ENCODE measurements at places on chromosomes 2 and 18.

DNA sequence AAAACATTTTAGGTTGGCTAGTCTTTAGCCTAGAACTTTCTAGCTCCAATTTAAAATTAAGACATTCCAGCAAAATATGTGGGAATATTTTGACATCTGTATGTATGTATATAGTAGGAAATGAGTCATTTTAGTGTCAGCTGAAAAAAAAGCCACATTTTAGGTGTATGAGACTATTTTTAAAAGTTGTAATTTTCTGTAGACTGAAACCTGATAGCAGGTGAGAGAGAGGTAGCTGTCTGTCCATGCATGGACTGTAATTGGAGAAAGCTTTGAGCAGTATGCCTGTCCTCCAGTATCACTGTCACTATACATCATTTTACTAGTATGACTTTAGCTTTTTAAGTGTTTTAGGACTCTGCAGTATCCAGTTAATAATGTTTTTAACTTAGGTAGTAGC lies 26.1 kb upstream of the PPP1R1C start:
- no peak overlapping the region for H3K4me3 ChIP-seq
- H3K4me1 ChIP-seq = peaks cover 9% of the 10 kb centered on the region
- DNase-seq = no peak
- no peak overlapping the region for H3K27ac ChIP-seq

DNA sequence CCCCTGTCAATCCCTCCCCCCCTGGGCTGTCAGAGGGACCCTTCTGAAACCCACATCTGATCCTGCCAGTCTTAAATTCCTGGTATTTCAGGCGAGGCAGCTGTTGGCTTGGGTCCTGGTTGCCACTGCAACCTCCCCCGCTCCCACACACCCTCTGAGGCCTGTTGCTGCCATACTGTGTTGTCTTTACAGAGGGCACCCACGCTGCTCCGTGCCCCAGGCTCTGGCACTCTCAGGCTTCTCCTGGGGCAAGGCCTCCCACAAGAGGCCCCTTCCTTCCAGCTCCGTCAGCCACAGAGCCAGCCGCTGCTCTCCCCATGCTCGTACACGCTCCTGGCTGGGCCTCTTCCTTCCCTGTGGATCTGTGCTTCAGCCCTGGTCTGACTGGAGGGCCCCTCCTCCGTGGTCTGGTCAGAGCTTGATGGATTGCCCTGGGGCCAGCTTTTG lies 8.6 kb downstream of the CABLES1 start:
- peaks cover 6% of the 10 kb centered on the region for H3K27me3 ChIP-seq
- no peak overlapping the region for H3K4me3 ChIP-seq
- no peaks in the 10 kb centered on the region for H3K36me3 ChIP-seq
- DNase-seq = no peak
- H3K4me1 ChIP-seq = peaks cover 7% of the 10 kb centered on the region

DNA sequence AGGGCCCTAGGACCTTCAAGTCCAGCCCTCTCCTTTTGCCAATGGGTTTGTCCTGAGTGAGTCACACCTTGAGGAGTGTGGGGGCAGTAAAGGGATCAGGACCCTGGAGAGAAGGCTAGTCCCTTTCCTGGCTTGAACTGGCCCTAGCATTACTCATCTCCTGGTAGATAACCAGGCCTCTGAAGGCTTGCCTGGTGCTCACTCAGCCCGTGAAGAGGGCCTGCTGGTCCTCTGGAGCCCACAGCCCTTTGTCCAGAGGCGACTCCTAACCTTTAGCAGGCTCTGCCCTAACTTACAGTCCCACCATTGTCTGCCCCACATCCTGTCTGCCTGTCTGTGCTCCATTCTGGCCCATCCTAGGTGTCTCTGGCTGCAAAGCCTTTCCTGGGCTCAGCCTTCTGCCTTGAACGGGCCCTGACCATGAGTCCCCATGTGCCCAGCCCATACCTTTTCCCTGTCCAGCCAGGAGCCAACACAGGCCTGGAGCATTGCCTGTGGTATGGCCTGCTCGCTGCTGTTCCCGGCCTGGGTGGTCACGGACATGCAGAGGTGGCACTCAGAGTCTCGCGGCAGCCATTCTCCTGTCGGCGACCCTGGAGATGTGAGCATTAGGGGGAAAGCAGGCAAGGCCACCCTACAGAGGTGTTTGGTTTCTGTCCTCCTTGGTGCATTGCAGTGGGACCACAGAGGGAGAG lies 5.0 kb downstream of the SFTPB start:
- H3K36me3 ChIP-seq = peaks cover 12% of the 10 kb centered on the region
- no peak overlapping the region for H3K27ac ChIP-seq
- no peaks in the 10 kb centered on the region for H3K4me1 ChIP-seq
- DNase-seq = no peak

DNA sequence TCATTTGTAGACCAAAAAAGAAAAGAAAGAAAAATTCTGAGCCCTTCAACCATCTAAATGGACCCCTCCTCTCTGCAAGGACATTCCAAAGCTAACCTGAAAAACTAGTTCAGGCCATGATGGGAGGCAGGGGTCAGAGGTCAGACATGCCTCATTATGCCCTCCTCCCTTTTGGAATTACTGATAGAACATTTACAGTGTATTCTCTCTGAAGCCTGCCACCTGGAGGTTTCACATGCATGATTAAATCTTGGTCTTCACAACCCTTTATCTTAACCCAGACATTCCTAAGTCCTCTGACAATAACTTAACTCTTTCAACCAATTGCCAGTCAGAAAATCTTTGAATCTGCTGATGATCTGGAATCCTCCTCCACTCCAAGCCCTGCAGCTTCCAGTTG lies 86.0 kb downstream of the SPP2 start:
- H3K4me3 ChIP-seq = no peak overlapping the region
- H3K27ac ChIP-seq = no peak overlapping the region
- H3K36me3 ChIP-seq = no peaks in the 10 kb centered on the region
- no peaks in the 10 kb centered on the region for H3K27me3 ChIP-seq
- no peak for DNase-seq

DNA sequence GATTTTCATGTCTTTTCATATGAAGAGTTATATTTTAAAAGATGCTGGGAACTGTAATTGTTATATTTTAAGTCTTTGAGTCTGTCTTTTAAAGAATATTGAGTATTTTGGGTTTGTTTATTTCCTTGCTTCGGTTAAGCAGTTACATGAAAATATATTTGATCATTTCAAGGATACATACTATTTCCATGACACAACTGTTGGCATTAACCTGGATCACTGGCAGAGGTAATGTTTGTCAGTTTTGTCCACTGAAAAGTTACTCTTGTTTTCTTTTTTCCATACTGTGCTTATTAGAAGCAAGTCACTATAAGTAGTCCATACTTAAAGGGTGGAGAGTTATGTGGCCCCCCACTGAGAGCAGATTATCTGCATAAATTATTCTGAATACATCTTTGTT lies 1142.0 kb upstream of the TMEFF2 start:
- H3K27me3 ChIP-seq = no peaks in the 10 kb centered on the region
- H3K4me3 ChIP-seq = no peak overlapping the region
- DNase-seq = no peak
- peaks cover 3% of the 10 kb centered on the region for H3K4me1 ChIP-seq

DNA sequence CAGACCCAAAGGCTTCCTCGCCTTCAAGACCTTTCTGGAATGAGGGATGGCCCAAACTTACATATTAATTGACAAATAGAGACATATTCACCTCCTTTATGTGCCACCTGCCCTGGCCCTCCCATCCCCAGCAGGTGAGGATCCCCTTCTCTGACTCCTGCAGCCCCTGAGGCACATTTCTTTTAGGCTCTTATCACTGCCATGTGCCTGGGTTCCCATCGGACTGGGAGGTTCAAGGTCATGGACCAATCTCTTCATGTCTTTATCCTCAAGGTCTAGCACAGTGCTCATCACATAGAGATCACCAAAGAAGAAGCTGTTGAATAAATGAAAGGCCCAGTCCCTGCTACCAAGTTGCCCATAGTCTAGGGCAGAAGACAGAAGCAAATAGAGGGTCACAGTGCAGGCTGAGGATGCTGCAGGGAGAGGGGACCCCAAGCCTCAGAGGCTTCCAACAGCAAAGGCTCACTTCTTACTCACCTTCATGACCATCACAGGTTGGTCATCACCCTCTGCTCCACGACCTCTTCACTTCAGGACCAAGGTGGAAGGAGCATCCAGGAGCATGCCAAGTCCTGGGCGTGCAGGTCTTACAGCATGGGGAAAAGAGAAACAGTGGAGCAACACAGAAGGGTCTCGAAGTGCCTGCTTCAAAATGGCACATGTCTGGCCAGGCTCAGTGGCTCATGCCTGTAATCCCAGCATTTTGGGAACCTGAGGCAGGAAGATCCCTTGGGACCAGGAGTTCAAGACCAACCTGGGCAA lies 193.9 kb downstream of the SMAD2 start:
- H3K4me1 ChIP-seq = no peaks in the 10 kb centered on the region
- peaks cover 54% of the 10 kb centered on the region for H3K27me3 ChIP-seq
- no peak overlapping the region for H3K27ac ChIP-seq
- H3K4me3 ChIP-seq = no peak overlapping the region
- no peaks in the 10 kb centered on the region for H3K36me3 ChIP-seq
- DNase-seq = no peak

DNA sequence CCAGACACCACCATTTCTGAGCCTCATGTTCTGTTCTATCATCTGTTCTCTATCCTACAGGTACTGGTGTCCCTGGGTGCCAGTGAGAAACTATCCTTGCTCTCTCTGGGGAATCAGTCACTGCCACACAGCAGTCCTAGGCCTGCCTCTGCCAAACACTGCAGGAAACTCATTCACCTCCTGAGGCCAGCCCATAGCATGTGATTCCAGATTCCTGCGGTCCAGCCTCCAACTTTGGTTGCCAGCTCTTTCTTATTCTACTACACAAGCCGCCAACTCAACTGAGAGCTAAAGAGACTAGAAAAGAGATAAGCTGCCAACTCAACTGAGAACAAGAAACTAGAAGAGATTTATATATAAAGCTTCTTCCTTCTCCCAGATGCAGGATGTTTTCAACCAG lies 8.8 kb upstream of the TTLL4 start:
- H3K27ac ChIP-seq = no peak overlapping the region
- H3K4me1 ChIP-seq = no peaks in the 10 kb centered on the region
- peaks cover 13% of the 10 kb centered on the region for H3K36me3 ChIP-seq
- no peak for DNase-seq
- no peak overlapping the region for H3K4me3 ChIP-seq

DNA sequence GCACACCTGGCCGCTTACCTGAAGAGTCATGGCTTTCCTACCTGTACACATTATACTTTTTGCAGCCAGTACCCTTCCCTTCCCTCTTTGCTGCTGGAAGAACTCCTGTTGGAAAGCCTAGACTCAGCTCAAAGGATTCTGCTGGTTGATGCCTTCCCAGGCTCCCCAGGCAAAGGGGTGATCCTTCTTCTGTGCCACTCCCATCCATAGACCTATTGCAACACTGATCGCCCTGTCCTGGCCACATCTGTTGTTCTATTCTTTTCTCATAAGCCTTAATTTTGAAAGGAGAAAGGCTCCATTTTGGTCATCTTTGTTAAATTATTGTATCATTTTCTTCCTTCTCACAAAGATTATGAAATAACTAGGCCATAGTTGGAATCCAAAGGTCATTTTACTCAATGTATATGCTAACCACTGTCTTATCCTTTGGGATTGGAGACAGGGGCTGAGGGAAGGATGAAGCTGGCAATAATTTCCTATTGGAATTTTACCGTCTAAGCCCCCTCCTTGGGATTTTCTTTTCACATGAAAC lies 3.4 kb upstream of the PRKCE start:
- H3K36me3 ChIP-seq = peaks cover 14% of the 10 kb centered on the region
- H3K4me3 ChIP-seq = no peak overlapping the region
- no peak overlapping the region for H3K27ac ChIP-seq
- H3K27me3 ChIP-seq = peaks cover 23% of the 10 kb centered on the region
- no peak for DNase-seq

GRCh38 chr18:63287691-63288220 lies 31.8 kb downstream of the BCL2 start:
- H3K4me1 ChIP-seq = peaks cover 32% of the 10 kb centered on the region
- no peak overlapping the region for H3K4me3 ChIP-seq
- H3K27ac ChIP-seq = no peak overlapping the region

- H3K4me3 ChIP-seq = no peak overlapping the region
- no peaks in the 10 kb centered on the region for H3K27me3 ChIP-seq
These were observed 79.1 kb upstream of the KCNH7 start for GRCh38 chr2:162917626-162918025.

GRCh38 chr2:135991861-135992260 lies 6.4 kb upstream of the DARS1 start:
- no peak overlapping the region for H3K4me3 ChIP-seq
- no peaks in the 10 kb centered on the region for H3K27me3 ChIP-seq
- H3K27ac ChIP-seq = no peak overlapping the region

DNA sequence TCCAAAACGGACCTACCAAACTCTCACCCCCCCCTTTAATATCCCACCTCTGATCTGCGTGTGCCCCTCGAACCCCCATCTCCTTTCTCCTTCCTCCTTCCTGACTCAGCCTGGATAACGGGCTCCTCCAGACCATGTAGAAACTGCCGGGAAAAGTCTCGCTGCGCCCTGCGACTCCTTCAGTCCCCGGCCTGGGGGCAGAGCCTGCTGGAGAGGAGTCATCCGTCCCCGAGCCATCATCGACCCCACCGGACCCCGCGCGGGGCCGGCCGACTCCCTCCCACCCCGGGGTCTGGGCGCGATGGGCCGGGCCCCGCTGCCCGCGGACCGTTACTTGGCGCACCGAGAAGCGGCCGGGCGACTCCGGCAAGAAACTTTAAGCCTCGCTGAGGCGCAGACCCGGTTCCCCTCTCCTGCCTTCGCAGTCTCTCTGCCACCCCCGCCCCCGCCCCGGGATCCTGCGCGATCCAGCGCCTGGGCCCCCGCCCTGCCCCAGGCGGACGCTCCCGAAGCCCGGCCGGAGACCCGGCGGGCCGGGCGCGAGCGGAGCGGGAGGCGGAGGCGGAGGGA lies 3.4 kb downstream of the ZEB2 start:
- peak overlapping the region; percentile 86 for H3K27ac ChIP-seq
- H3K4me3 ChIP-seq = peak overlapping the region; percentile 79
- H3K36me3 ChIP-seq = peaks cover 9% of the 10 kb centered on the region
- DNase-seq = peak; percentile 61
- H3K4me1 ChIP-seq = peaks cover 29% of the 10 kb centered on the region

GRCh38 chr2:199484927-199485326 lies 27.2 kb upstream of the SATB2 start:
- no peak overlapping the region for H3K27ac ChIP-seq
- H3K27me3 ChIP-seq = peaks cover 54% of the 10 kb centered on the region
- no peak overlapping the region for H3K4me3 ChIP-seq
- no peaks in the 10 kb centered on the region for H3K4me1 ChIP-seq
- no peak for DNase-seq

DNA sequence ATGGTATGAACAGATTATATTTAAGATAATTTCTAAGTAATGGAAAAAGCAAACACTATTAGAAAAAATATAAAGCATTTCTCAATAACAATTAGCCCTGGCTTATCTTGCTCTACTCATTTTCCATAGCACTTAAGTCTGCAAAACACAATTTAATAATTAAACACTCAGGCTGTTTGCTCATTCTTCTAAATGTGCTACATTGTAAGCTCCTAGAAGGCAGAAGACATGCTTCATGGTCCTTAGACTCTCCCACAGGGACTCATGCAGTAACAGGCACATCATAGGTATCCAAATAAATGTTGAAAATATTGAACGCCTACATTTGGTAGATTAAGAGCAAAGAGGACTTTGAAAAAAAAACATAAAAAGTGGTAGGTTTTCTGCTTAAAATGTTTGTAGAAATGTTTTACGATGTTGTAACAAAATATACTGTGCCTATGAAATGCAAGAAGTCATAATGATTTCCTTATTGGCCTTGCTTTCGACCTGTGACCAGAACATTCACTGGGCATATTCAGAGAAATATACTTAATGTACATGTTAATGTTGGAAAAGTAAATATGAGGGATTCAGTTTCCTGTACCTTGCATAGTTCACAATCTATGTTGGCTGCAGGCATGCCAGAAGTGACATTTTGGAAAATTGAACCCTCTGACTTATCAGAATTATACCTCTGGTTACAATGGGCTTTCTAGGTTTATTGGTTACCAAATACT lies 27.2 kb downstream of the G6PC2 start:
- no peaks in the 10 kb centered on the region for H3K4me1 ChIP-seq
- H3K36me3 ChIP-seq = no peaks in the 10 kb centered on the region
- no peak overlapping the region for H3K27ac ChIP-seq
- peaks cover 39% of the 10 kb centered on the region for H3K27me3 ChIP-seq

Measured in activated T-cell treated with anti-CD3 and anti-CD28 coated beads, Interleukin-2, amount 50 U/mL, for 24 hours (primary cell).